ENCODE measurements at places on chromosomes 1 and 21. TPM values are rescaled to one million over a fixed set of nuclear protein-coding genes. Genes with fewer than 3 reads are reported as not detected.

The BNIPL gene
- 8.3 TPM for total RNA-seq

The SLC45A1 gene
- total RNA-seq, result 0.94 TPM

The HHIPL2 gene
- total RNA-seq, result 0.26 TPM

The XPR1 gene
- total RNA-seq, result 16.8 TPM

The TFF3 gene
- not detected for total RNA-seq

The ECE1 gene
- 104 TPM for total RNA-seq

The CYP4A22 gene
- total RNA-seq, result not detected

The LCE1B gene
- not detected for total RNA-seq

The LRRC41 gene
- 31.8 TPM for total RNA-seq

The PTPN14 gene
- 0.20 TPM for total RNA-seq

The RUNX1 gene
- total RNA-seq, result 86.1 TPM

The ARHGEF16 gene
- total RNA-seq, result 0.20 TPM

The TSTD1 gene
- total RNA-seq, result 92.0 TPM

The OR2M5 gene
- total RNA-seq, result not detected

The ANGPTL3 gene
- not detected for total RNA-seq

The SOX13 gene
- total RNA-seq, result 12.0 TPM

The FMO5 gene
- 1.0 TPM for total RNA-seq

The DNASE2B gene
- total RNA-seq, result not detected

The KLF17 gene
- total RNA-seq, result not detected

The COL8A2 gene
- total RNA-seq, result 0.26 TPM

The PPIAL4G gene
- 5.2 TPM for total RNA-seq

The FLG2 gene
- total RNA-seq, result not detected

The DUSP12 gene
- 31.6 TPM for total RNA-seq

The TRABD2B gene
- not detected for total RNA-seq

The CREG1 gene
- total RNA-seq, result 21.7 TPM

The CNR2 gene
- total RNA-seq, result not detected

The UHMK1 gene
- 72.5 TPM for total RNA-seq

The KRTAP13-2 gene
- not detected for total RNA-seq

The GPA33 gene
- 21.2 TPM for total RNA-seq

The CD1B gene
- total RNA-seq, result not detected

The TIE1 gene
- total RNA-seq, result not detected

The CLEC20A gene
- total RNA-seq, result not detected

The MYCL gene
- total RNA-seq, result 0.19 TPM

The RGS1 gene
- total RNA-seq, result 12.0 TPM

The RNU1-3 gene
- 3,010 TPM for total RNA-seq

The NECTIN4 gene
- not detected for total RNA-seq

The CCT3 gene
- total RNA-seq, result 109 TPM

The IL23R gene
- 1.1 TPM for total RNA-seq

The MAP10 gene
- 2.7 TPM for total RNA-seq

The AJAP1 gene
- total RNA-seq, result not detected

The C1QB gene
- 2.1 TPM for total RNA-seq

The ARMH1 gene
- total RNA-seq, result 74.5 TPM

The GBP6 gene
- total RNA-seq, result 0.23 TPM

The HTR6 gene
- 0.33 TPM for total RNA-seq

The C8A gene
- not detected for total RNA-seq

The TNN gene
- total RNA-seq, result not detected

The CZIB gene
- total RNA-seq, result 82.5 TPM

The CRNN gene
- total RNA-seq, result not detected

The MNDA gene
- total RNA-seq, result 0.55 TPM

The PTPRU gene
- not detected for total RNA-seq

The B4GALT3 gene
- total RNA-seq, result 64.6 TPM

The ST6GALNAC3 gene
- total RNA-seq, result 1.2 TPM

Data from CD4-positive, alpha-beta memory T cell (primary cell).